ENCODE measurements at places on chromosomes 4 and X. TPM values are rescaled to one million over a fixed set of nuclear protein-coding genes. Genes with fewer than 3 reads are reported as not detected.
A peak's percentile ranks its signal among the peaks of the same experiment; 100 is the strongest.

The PDZD4 gene
- 2.7 TPM for total RNA-seq

The ASMTL gene
- 47.8 TPM for total RNA-seq

DNA sequence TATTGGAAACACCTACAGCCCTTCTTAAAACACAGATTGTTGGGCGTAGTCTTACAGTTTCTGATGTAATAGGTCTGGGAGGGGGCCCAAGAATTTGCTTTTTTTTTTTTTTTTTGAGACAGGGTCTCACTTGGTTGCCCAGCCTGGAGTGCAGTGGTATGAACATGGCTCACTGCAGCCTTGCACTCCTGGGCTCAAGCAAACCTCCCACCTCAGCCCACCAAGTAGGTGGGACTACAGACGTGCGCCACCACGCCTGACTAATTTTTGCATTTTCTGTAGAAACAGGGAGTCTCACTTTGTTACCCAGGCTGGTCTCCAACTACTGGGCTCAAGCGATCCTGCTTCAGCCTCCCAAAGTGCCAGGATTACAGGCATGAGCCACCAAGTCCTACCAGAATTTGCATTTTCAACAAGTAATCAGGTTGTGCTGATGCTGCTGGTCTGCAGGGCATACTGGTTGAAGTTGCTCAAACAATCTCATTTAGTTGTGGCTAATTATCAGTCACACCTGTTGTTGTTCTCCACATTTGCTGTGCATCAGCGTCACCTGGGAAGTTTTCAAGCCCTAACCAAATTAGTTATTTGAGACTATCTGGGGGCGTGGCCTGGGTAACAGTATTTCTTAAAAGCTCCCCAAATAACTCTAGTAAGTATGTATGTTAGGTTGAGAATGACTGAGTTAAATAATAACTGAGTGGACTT lies 14.0 kb downstream of the TMEM154 start:
- no peak for DNase-seq
- H3K4me3 ChIP-seq: no peak overlapping the region
- no peaks in the 10 kb centered on the region for H3K36me3 ChIP-seq
- no peaks in the 10 kb centered on the region for H3K4me1 ChIP-seq

DNA sequence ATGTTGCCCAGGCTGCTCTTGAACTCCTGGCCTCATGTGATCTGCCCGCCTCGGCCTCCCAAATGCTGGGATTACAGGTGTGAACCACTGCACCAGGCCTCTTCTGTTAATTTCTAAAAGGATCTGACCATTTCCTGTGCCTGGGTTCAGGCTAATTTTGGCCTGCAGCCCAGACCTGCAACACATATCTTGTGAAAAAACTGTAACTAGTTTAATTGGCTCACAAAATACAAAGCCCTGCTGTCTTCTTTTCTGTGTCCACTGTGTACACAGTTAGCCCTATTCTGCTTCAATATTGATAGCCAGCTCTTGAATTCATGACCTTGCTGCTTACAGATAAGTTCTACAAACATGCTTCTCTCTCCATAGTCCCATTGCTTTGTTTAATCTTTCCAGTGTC lies 753.5 kb downstream of the PDHA2 start:
- H3K27ac ChIP-seq: no peak overlapping the region
- no peak overlapping the region for H3K4me3 ChIP-seq
- H3K36me3 ChIP-seq: no peaks in the 10 kb centered on the region
- peaks cover 4% of the 10 kb centered on the region for H3K27me3 ChIP-seq
- peaks cover 1% of the 10 kb centered on the region for H3K4me1 ChIP-seq

- H3K4me1 ChIP-seq: no peaks in the 10 kb centered on the region
- no peaks in the 10 kb centered on the region for H3K27me3 ChIP-seq
- DNase-seq: no peak
- no peaks in the 10 kb centered on the region for H3K36me3 ChIP-seq
- no peak overlapping the region for H3K27ac ChIP-seq
These were observed 9.4 kb downstream of the FHIP1A start for GRCh38 chr4:151418385-151418784.

DNA sequence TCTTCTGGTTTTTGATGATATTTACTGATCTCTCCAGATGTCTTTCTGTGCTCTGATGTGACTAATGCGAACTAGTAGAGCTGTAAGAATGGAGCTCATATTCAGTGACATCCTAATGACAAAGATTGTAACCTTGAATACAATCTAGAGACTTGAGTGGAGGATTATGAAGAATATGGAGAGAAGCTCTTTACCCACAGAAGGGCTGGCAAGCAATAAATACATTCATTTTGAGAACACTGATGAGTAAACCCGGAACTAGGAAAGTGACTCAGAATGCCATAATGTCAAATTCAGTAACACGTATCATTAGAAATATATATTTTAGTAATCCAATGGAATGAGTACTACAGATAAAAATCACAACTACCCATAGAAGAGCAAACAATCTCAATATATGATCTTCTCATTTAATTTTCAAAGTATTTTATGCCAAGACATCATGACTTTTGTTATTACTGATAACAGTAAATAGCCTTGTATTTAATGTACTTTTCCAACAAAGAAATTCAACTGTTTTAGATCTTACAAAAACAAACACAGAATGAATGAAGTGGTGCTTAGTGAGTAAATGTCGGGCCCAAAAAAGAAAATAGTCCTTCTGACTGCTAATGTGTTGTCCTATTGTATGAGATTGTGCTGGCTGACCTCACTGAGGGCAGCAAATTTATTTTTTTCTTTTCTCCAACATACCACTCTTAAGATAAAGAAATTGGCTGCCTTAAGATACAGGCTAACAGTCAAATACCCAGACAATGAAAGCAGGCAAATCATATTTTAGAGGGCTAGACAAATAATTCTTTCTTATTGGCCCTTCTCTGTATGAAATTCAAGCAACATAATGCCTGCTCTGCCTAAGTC lies 49.2 kb upstream of the HDAC8 start:
- H3K27ac ChIP-seq: peak overlapping the region; percentile 77
- peaks cover 4% of the 10 kb centered on the region for H3K4me1 ChIP-seq
- H3K4me3 ChIP-seq: no peak overlapping the region
- no peak for DNase-seq
- H3K36me3 ChIP-seq: no peaks in the 10 kb centered on the region
- H3K27me3 ChIP-seq: no peaks in the 10 kb centered on the region

DNA sequence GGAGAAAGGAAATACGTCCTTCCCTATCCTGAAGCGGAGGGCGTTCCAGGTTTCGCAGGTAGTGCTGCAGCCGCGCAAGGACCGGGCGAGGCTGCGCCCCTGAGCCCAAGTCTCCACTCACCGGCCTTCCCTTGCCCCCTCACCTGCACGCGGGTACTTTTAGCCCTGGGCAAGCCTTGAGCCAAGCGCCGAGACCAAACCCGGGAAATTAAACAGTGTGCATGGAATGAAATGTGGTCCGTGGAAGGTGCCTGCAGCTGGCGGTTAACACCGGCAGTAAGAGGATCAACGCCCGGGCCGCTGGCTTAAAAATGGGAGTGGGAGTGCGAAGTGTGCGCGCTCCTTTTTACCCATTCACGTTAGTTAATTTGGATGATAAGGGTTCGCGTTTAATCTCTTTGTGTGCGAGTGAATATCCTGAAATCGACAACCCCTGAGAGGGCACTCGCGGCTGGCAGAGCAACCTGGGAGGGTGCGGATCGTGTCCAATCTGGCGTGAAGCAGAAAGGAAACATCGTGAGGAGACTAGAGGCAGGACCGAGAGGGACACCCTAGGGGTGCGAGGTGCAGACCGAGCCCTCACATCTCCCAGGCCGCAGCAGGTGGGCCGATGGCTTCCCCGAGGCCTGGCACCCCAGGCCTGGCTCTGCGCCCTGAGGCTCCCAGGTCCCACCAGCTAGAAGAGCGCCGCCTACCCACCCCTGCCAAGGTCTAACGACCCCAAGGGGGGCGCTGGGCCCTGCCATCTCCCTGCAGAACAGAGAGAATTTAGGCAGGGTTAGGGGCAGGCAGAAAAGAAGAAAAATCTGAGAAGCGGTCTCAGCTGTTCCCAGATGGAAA lies 2.0 kb upstream of the HELT start:
- H3K27ac ChIP-seq: no peak overlapping the region
- peaks cover 3% of the 10 kb centered on the region for H3K4me1 ChIP-seq
- no peaks in the 10 kb centered on the region for H3K36me3 ChIP-seq
- H3K4me3 ChIP-seq: no peak overlapping the region

DNA sequence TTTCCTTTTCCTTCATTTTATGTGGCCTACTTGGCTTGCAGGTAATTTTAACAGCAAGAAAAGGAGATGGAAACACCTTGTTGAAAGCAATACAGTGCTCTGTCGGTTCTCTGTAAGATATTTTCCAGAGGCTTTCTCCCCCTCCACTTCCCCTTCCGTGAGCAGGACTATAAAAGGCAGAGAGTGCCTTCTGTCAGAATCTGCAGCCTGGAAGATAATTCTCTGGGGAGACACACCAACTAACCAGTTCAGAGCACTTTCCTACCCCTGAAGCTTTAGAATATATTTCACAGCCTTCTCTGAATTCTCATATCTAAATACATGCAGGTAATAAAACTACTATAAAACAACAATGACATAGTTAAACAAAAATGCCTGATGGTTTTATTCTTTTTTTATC lies 141.1 kb downstream of the IDS start:
- H3K27me3 ChIP-seq: no peaks in the 10 kb centered on the region
- no peak for DNase-seq
- no peak overlapping the region for H3K4me3 ChIP-seq
- H3K36me3 ChIP-seq: no peaks in the 10 kb centered on the region

- H3K4me3 ChIP-seq: peak overlapping the region; percentile 27
- H3K4me1 ChIP-seq: no peaks in the 10 kb centered on the region
- DNase-seq: peak; percentile 90
These were observed 222.4 kb downstream of the CRLF2 start for GRCh38 chrX:989959-990510.

DNA sequence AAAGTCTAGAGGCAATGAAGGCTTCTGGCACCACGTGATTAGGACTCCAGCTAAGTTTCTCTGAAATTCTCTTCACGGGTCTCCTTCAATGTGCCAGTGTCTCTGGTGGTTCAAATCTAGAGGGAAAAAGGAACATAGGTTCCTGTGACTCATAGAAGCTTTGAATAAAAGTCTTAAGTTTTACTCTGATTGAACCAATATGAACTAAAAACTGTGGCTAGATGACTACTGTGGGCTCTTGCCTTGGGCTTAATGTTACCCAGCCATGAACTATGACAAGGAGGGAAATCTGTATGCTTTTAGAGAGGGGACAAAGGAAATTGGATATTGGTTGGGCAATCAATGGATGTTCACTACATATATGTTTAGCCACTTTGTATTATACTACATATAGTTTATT lies 49.9 kb upstream of the TEX13D start:
- no peaks in the 10 kb centered on the region for H3K36me3 ChIP-seq
- H3K27me3 ChIP-seq: no peaks in the 10 kb centered on the region
- H3K4me3 ChIP-seq: no peak overlapping the region
- H3K27ac ChIP-seq: no peak overlapping the region
- no peaks in the 10 kb centered on the region for H3K4me1 ChIP-seq

GRCh38 chrX:45775468-45775867 lies 574.8 kb upstream of the DIPK2B start:
- no peaks in the 10 kb centered on the region for H3K36me3 ChIP-seq
- H3K4me1 ChIP-seq: peaks cover 3% of the 10 kb centered on the region
- no peak overlapping the region for H3K4me3 ChIP-seq
- DNase-seq: no peak
- H3K27ac ChIP-seq: no peak overlapping the region

DNA sequence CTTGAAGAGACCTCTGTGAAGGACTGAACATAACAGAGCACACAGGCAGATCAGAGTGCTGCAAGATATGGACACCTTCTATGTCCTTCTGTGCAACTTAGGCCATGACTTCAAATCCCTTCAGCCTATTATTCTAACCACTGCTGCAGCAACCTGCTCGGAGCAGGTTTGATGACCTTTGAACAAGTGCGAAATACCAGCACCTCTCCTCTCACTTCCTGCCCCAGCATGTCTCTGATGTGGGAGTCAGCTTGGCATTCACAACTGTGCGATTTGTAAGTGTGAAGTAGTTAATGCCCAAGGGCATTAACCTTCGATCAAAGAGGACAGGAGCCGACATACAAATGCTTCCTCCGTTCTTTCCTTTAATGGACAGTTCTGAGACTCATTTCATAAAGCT lies 1.6 kb upstream of the EXOC1 start:
- H3K36me3 ChIP-seq: no peaks in the 10 kb centered on the region
- no peaks in the 10 kb centered on the region for H3K27me3 ChIP-seq
- peaks cover 5% of the 10 kb centered on the region for H3K4me1 ChIP-seq
- no peak overlapping the region for H3K27ac ChIP-seq
- H3K4me3 ChIP-seq: no peak overlapping the region
- no peak for DNase-seq

- H3K36me3 ChIP-seq: no peaks in the 10 kb centered on the region
- no peak overlapping the region for H3K27ac ChIP-seq
- peaks cover 1% of the 10 kb centered on the region for H3K4me1 ChIP-seq
- H3K27me3 ChIP-seq: no peaks in the 10 kb centered on the region
- peak overlapping the region; percentile 92 for H3K4me3 ChIP-seq
- DNase-seq: no peak
These were observed 2.7 kb downstream of the PDLIM5 start for GRCh38 chr4:94454405-94454804.

- no peaks in the 10 kb centered on the region for H3K27me3 ChIP-seq
- no peak overlapping the region for H3K27ac ChIP-seq
- no peak overlapping the region for H3K4me3 ChIP-seq
These were observed 121.0 kb downstream of the PCDH10 start for GRCh38 chr4:133270021-133270570.

DNA sequence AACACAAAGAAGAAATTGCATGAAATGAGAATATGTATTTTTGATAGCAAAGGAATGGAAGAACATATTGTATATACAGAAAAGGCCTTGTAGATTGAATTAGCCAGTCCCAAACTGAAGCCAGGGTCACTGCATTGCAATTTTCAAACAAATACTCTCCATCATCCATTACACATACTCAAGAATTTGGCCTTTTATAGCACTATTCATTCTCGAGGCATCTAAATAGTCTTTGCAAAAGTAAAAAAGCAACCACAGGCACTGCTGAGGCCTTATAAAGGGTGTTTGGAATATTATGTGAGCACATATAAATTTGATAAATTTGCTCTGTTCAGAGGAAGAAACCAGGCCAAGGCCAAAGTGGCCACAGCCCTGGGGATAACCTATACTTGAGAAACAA lies 123.0 kb downstream of the ZNF827 start:
- H3K4me1 ChIP-seq: no peaks in the 10 kb centered on the region
- no peak overlapping the region for H3K27ac ChIP-seq
- no peak overlapping the region for H3K4me3 ChIP-seq
- no peaks in the 10 kb centered on the region for H3K36me3 ChIP-seq

DNA sequence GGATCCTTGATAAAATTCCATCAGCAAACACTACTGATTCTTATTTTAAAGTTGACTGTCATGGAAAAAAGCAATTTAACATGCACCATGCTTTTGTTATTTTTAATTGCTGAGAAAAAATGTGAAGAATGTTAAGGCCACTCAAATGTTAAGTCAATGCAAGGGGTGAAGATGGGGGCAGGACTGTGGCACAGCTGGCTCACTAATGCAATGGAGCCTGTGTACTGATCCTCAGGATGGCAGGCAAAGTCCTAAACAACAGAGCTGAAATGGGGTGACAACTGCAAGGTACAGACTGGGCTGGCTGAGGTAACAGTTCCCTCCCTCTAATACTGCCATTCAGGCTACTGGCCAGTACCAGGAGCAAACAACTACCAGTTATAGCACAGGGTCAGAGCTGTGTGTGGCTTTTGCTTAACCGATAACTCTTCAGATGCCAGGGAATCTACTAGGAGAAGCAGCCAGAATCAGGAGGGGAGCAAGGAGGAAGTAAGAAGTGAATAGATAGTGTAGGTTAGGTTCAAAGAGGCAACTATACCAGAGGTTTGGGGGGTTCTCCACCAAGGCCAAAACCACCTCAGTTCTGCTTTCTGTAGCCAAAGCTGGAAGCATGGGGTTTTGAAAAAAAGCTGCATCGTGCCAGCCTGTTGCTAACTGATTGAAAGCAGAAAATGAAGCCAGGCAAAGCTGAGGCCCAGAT lies 372.6 kb downstream of the OPHN1 start:
- no peaks in the 10 kb centered on the region for H3K36me3 ChIP-seq
- no peak overlapping the region for H3K27ac ChIP-seq
- no peaks in the 10 kb centered on the region for H3K4me1 ChIP-seq
- H3K4me3 ChIP-seq: no peak overlapping the region

Measured in ovary (tissue), 10 donors.